ENCODE measurements at places on chromosomes 4 and X.

GRCh38 chrX:22526339-22526738, 253.6 kb downstream of the CBLL2 start:
- DNase-seq: peak; percentile 63

DNA sequence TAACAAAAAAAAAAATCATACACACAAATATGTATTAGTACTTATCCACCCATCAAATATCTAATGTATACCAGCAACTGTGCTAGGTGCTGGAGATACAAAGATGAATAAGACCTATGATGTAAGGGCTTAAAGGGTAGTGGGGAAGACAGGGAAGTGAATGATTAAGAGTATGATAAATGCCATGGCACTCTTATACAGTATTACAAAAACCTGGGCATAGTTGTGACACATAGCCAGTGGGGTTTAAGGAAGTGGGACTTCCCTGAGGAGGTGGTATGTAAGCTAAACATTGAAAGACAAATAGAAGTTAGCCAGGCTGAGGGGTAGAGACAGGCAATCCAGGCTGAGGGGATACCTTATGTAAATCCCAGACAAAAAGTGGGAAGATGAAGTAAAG, 23.5 kb downstream of the CHM start:
- DNase-seq: no peak

DNA sequence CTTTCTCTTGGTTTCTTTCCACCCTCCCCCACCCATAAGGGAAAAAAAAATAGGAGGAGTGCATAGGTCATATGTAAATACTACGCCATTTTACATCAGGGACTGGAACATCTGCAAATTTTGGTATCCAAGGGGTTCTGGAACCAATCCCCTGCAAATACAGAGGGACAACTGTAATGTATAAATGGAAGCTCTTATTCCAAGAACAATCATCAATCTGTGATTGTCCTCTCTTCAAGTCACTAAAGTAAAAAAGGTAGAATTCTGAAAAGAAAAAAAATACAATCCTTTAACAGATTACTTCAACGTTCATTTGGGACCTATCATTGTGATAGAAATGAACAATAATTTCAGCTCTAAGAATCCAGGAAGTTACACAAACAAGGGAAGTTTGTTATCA, 13.6 kb downstream of the PPA2 start:
- DNase-seq: no peak

- no peak for DNase-seq
These were observed 54.8 kb downstream of the CCDC149 start for GRCh38 chr4:24858026-24858425.

- peak; percentile 18 for DNase-seq
These were observed 21.7 kb upstream of the MTM1 start for GRCh38 chrX:150546711-150547153.

- peak; percentile 80 for DNase-seq
These were observed 904 bp upstream of the WDR1 start for GRCh38 chr4:10117359-10118047.

DNA sequence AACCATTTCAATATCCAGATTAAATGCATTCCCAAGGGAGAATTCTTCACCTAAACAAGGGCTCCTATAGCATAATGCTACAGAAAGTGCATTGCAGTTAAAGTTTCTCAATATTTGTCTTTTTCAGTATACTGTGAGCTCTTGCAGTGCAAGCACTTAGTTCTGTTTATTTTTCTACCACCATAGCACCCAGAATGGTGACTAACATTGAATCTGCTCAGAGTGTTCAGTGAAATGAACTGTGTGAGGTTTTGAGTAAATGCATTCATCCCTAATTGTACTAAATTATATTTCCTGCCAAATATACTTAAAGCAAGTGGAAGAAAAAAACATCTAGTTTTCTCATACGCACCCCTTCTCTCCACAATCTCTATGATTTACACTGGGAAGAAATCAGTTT, 383.9 kb downstream of the PCDH7 start:
- DNase-seq: no peak

DNA sequence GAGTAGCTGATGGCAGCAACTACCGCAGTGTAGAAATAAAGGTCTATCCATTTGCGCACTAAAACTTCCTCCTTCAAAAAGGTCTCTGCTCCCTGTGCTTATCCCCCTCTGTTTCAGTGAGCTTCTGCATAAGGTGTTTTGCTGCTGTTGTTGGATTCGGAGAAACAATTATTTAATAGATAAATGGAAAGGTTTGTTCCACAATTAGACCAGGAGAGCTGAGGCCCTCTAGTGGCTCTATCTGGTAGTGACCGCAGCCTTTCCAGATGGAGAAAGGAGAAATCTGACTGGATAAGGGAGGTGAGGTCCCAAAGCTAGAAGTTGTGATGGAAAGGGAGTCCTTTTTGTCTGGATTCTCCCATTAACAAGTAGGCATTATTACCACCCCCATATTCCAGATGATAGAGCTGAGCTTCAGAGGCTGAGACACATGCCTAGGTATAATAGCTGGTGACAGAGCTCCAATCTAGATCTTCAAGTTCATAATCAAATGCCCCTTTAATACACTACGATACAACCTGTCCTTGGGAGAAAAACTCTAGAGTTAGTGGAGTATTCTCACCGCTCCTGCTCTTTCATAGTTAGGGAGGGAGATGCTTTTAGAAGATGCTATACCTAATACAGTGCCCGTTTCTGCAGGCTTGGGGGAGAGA, 5.1 kb upstream of the GABRQ start:
- DNase-seq: peak; percentile 17

GRCh38 chrX:20802036-20802435, 535.3 kb upstream of the RPS6KA3 start:
- no peak for DNase-seq

- no peak for DNase-seq
These were observed 863.2 kb downstream of the TRIML1 start for GRCh38 chr4:189002475-189002874.

DNA sequence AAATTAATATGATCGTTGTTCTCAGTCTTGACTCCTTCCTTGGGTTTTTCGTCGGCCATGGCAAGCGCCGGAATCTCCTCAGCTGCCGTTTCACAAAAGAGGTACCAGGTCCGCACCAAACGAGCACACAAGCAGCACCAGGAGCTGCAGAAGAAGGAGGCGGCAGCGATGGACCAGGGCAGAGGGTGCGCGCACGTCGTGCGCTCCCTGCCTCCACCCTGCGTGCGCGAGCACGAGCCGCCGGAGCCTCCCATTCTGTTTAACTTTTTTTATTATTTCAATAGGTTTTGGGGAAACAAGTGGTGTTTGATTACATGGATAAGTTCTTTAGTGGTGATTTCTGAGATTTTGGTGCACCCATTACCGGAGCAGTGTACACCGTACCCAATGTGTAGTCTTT, 158.2 kb downstream of the PLS3 start:
- DNase-seq: no peak

DNA sequence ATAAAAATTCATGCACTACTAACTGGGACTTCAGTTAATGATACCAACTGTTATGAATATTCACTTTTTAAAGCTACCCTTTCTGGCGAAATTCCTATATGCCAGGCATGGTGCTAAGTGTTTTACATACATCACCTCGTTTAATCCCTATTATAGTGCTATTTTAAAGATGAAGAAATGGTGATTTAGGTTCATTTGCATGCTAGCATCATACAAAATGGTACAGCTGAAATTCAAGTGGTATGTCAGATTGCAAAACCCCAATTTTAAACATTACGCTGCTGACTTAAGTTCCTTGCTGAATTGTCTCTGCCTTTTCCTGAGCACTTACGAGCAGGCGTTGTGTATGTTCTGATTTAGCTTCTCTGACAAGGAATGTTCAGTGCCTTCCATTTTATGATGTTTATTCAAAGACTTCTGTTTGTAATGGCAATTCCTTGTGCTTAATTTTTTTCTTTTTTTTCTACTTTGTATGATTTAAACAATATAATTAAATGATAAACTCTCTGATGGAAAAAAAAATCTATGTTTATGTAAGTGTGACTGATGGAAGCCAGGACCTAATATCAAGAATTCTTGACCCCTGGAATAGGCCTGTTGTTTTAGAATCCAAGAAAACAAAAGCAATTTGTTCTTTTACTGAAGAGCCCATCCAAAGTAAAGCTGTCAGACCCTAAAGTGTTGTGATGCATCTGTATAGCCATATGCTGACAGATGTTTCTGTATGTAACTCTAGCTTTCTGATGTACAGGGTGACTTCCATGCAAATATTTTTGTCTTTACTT, 148.1 kb downstream of the PCDH7 start:
- DNase-seq: no peak

DNA sequence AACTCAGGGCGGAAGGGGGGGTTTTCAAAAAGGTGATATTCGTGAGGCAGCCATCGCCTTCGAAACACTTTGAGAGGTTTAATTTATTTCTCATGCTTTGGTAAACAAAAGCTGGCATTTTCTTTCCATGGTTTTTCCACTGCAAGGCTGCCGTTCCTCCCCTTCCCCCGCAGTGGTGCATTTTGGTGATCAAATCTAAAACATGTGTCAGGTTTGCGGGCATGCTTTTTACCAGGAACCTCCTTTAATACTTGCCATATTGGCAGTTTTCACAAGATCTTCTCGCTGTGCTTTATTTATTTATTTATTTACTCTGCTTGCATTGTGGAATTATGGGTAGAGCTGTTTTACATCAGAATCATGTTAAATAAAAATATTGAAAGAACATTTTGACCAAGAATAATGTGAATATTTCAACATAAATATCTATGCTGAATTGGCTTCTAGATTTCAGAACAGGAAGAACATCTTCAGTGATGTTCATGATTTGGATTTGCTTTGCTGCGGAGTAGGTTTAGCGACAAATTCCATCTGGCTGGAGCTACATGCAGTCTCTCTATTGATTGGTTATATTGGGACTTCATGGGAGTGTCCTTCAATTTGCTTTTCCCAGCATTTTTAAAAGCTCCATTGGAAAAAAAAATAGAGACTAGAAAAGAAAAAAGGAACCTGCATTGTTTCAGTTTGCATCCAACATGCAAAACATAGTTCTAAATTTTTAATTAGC, 54.4 kb downstream of the STOX2 start:
- DNase-seq: no peak

- no peak for DNase-seq
These were observed 106.6 kb downstream of the RASL11B start for GRCh38 chr4:52968691-52969090.

- peak; percentile 7 for DNase-seq
These were observed 723 bp downstream of the WDFY3 start for GRCh38 chr4:84965553-84966381.

- DNase-seq: no peak
These were observed 51.5 kb downstream of the ALPK1 start for GRCh38 chr4:112348488-112349158.

GRCh38 chrX:47380268-47380667, 9.9 kb downstream of the ZNF157 start:
- peak; percentile 69 for DNase-seq

- DNase-seq: no peak
These were observed 1349.1 kb downstream of the FSTL5 start for GRCh38 chr4:160814726-160815125.

GRCh38 chr4:152209772-152210493, 326.0 kb downstream of the FBXW7 start:
- DNase-seq: no peak

- no peak for DNase-seq
These were observed 751.2 kb upstream of the PABPC4L start for GRCh38 chr4:134952775-134953174.

- DNase-seq: peak; percentile 23
These were observed 25.9 kb downstream of the SMIM31 start for GRCh38 chr4:164779811-164780216.

DNA sequence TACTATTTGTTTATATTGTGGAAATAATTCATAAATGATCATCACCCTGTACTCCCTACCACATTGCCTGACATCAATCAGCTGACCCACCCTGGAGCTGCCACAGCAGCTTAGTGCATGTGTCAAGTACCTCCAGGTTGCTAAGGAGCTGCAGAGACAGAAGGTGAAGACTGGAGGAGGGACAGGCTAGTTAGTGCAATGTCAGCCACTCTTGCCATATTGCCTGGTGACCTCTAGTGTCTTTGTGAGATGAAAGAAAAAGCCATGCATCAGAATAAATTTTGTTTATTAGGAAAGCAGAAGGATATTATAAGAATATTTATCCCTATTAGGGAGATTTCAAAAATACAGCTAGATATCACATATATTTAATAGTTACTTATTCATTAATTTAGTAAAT, 243.9 kb upstream of the FAT4 start:
- no peak for DNase-seq

DNA sequence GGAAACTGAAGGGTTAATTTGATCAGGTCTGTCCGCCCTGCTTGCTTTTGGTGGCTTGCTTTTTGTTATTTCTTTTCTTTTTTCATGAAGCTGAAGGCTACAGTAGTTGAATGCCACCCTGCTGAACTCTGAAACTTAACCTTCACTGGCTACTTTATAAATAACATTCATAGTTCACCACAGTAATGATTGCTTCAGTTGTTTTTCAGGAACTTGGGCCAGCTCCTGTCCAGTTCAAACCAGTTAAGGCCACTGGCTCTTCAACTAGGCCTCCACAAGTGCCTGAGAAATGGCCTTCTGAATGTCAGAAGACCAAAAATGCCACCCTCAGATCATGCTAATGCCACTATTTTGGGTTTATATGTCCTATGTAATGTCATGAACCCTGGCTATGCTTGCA, 7.7 kb upstream of the ASB9 start:
- no peak for DNase-seq

GRCh38 chrX:139898334-139898733, 34.5 kb downstream of the ATP11C start:
- DNase-seq: no peak

GRCh38 chr4:152193059-152193458, 342.8 kb downstream of the FBXW7 start:
- DNase-seq: no peak

DNA sequence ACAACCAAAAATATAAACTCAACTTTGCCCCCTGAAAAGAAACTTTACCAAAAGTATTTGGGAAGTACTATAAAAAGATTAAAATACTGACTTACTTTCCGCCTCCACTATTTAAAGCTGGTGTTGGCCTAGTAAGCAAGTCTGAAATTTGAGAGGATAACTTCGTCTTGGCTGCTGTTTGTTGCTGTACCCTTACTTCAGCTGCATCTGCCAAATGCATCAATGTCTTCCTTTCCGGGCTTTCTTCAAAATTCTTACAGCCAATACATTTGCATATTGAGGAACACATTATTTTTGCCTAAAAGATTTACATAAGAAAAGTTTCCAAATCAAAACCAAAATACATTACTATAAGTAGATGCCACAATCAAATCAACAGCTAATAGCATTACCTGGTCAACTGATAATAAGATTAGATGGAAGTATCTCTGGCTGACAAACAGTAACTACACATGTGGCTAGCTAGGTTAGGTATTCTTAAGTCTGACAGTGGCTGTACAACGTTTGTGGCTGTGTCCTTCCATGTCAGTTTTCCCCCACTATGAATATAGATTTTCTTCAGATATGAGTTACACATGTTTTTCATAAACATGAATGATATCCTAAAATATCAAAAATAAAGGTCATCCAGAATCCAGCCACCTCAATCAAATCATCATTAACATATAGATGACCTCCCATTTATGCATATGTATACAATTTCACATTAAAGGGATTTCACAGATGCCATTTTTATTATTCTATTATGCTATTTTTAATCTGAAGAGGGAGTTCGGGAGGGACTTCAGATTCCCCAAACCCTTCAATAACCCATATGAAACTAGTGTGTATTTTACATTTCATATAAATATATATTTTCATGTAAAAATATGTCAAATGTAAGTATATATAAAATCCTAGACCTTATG, 30.6 kb downstream of the THAP9 start:
- DNase-seq: no peak
